Right ventricle myocardium superior (tissue), 1 donor: ENCODE measurements at places on chromosomes 6 and 20. TPM values are rescaled to one million over a fixed set of nuclear protein-coding genes. Genes with fewer than 3 reads are reported as not detected.

GRCh38 chr6:168167431-168168315, 88.7 kb upstream of the FRMD1 start:
- no peak for DNase-seq

GRCh38 chr20:60063048-60063451, 104.8 kb downstream of the CDH26 start:
- no peak for DNase-seq

DNA sequence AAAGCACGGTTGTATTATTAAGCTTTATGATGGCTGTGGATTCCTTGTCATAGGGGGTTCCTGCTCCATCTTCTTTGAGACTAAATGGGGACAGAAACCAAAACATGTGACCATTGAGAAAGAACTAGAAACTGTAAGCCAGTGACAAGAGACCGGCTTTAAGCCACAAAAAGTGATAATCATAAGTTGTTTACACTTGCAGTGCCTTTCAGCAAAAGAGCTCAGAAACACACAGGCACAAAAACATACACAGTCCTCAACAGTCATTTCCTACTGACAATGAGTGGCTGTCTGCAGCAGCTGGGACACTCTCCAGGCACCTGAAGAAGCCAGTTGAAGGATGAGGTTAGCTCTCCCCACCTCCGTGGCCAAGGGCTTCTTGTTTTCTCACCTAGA, 20.0 kb upstream of the UBE2J1 start:
- no peak for DNase-seq

DNA sequence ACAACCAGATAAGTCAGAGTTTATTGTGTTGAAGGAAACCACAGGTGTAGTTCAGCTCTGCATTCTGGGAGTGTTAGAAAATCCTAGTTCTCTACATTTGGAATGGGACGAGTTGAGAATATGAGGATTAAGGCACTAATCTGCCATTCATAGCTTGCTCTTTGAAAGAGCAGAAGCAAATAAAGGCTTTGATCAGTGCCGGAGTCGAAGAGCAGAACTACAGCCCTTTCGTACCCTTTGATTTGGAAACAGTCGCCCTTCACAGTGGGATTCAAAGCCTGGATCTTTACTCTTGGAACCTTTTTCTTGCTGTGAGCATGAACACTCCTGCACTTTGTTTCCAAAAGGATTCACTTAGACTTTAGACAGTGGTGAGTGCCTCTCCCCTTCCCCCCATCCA, 523.9 kb upstream of the POU3F2 start:
- DNase-seq = no peak

BPIFB1 gene
- not detected for total RNA-seq

- DNase-seq = no peak
Observed at GRCh38 chr6:69427882-69428281, 368.9 kb downstream of the LMBRD1 start.

DNA sequence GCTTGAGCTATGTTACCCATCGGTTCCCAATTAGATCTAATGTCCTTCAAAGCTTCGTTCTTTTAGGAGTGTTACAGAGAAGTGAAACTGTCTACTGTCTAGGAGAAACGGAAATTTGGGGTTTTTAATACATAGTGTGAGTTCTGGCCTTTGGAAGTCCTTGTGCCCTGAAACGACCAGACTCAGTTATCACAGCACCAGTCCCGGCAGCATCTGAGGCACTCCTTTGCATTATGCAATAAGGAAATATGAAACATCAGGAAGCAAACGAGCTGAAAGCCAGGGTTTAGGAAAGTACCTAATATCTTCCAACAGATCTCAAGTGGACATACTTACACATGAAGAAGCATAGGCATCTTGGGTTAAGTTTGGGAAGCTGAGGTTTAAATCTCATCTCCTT, 61.8 kb upstream of the ADGRF1 start:
- DNase-seq = no peak

- DNase-seq = no peak
Observed at GRCh38 chr20:62158088-62158400, 14.5 kb downstream of the SS18L1 start.

- no peak for DNase-seq
Observed at GRCh38 chr20:62624325-62624690, 18.0 kb upstream of the SLCO4A1 start.

GSTA3 gene
- not detected for total RNA-seq

- no peak for DNase-seq
Observed at GRCh38 chr6:44472250-44472945, 84.9 kb downstream of the CDC5L start.

- DNase-seq = no peak
Observed at GRCh38 chr6:62146954-62147853, 138.8 kb downstream of the KHDRBS2 start.

GRCh38 chr6:56808871-56809359, 146.0 kb upstream of the BEND6 start:
- DNase-seq = no peak

DNA sequence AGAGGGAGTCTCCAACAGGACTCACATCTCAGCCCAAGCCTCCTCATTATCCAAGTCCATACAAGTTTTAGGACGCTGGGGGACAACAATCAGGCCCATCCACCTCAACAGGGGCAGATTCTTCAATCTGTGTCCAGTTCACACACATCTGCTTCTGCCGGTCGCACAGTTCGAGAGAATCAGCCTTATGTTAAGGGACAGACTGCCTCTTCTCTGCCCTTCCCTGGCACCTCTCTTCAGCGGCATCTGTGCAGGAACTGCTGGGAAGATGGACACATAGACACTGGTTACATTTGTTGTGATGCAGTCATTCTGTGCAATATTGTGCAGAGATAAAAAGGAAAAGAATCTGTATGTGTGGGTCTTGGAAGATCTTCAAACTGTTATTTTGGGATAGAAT, 21.0 kb downstream of the ULBP1 start:
- no peak for DNase-seq

EDN1 gene
- total RNA-seq = 2.2 TPM
